ENCODE measurements at places on chromosomes 7 and 10.

DNA sequence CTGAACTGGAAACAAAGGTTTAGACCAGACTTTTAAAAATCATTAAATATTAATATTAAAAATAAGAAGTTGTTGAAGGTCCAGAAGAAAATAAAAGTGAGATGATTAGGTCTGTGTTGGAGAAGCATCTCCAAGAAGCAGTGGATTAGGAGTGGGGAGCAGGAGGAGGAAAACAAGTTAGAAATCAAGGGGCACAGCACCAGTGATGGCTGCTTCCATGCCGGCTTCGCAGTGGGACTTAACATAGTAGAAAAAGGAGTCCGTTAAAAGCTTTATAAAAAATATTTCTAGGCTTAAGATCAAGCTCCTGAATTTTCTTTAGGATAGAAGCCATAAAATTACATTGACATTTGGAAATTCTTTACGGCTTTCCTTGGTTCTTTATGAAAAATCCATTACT, 95.8 kb downstream of the CDC14C start:
- no peak for DNase-seq

DNA sequence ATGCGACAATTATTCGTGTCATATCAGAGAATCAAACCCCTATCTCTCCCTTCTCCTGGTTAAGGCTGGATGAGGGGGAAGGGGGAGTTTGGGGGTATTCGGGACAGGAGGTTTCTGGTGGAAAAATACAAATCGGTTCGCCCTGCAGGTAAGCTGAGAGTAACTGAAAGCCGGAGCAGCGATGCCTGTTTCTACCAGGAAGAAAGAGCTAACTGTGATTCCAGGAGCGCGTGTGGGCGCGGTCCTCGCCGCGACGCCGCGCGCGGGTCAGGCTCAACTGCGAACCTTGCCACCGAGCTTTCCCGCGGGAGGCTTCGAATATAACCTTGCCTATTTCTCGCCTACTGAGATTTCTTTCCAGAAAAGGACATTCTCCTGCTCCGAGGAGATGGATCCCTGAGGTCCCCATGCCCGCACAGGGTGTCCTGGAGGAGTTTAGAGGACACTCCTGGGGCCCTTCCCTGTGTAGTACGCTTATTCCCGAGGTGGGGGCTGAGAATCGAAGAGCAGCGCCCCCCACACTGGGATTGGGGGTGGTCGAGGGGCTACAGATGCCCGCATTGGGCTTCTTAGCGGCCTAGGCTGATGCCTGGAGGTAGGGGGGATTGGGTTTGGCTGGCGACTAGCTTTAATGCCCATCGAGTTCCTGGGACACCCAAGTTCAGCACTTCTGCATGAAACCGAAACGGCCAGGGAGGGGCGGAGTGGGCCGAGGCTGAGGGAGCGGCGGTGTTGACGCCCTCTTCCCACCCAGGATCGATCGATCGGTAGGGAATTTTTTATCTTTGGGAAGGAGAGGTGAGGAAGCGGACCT, 13.0 kb upstream of the DLX6 start:
- no peak for DNase-seq

GRCh38 chr7:81457852-81458522, 311.9 kb downstream of the HGF start:
- peak; percentile 35 for DNase-seq

- DNase-seq, result peak; percentile 2
Measured at GRCh38 chr10:44932517-44933450, 21.6 kb downstream of the TMEM72 start.

DNA sequence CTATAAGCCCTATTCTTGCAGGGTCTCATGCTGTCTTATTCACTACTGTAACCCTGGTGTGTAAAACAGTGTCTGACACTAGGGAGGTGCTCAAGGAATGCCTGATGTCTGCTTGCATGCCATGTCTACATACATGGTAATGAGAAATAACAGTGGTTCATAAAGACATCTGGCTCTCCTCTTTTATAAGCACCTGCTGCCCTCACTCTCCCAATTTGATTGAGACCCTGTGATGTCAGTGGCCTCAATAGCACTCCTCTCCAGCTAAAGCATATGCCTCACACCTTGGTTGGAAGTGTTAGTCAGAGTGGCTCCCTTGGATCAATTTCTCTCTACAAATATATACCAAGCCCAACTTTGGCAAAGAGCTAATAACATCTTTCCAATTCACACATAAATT, 30.6 kb downstream of the ANK3 start:
- no peak for DNase-seq

DNA sequence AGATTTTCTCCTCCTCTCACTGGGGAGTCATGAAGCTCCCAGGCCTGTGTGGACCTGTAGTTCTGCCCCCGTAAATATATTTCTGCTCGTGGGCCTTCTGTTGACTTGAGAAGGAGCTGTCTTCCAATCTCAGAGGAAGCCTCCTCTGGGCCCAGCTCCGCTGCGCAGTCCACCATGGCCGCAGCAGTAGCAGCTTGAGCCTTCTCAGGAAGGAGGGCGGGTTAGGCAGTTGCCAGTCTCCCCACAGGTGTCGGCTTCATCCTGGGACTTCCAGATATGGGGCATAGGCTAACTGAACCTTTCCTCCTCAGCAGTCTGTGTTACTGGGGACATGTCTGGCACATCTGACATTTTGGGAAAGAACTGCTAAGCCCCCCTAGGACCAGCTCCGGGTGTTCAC, 62.9 kb upstream of the TRIM8 start:
- no peak for DNase-seq

- DNase-seq, result no peak
Measured at GRCh38 chr10:24382045-24382444, 173.1 kb downstream of the KIAA1217 start.

GRCh38 chr10:115947104-115947503, 325.9 kb downstream of the GFRA1 start:
- no peak for DNase-seq

DNA sequence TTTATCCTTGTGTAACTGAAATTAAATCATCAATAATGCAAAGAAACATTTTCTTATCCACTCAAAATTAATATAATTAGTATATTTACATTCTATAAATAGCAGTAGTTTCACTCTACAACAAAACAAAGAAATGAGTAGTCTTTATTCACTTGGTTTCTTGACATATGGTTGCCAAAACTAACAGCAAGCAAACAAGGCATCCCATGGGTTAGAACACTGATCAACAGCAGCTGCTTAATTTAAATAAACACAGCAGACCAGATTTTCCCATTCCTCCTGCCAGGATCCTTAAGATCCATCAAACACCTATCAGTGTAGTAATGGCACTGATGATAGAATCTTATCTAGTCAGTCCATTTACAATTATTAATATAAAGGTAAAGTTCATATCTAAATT, 22.1 kb downstream of the NCAPG2 start:
- no peak for DNase-seq
